ENCODE measurements at places on chromosomes 4 and X. TPM values are rescaled to one million over a fixed set of nuclear protein-coding genes. Genes with fewer than 3 reads are reported as not detected.

The KLHL5 gene
- 46.2 TPM for total RNA-seq

DNA sequence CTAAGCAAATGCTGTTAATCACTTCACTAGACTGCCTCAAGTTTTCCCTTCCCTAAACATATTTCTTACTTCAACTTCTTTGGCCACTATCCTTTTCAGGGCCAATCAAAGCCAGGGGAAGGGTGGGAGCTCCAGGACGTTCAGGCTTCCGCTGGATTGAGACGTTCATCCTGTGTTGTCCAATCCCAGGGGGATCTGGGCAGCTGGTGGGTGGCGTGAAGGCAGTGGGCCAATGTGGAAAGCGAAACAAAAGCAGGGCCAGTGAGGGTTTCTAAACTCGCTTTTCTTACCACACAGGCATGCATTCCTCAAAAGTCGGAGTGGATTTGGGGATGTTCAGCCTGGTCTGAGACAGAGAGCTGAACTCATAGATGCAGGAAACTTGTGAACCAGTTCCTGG, 7.6 kb downstream of the CXCL13 start:
- DNase-seq = no peak

DNA sequence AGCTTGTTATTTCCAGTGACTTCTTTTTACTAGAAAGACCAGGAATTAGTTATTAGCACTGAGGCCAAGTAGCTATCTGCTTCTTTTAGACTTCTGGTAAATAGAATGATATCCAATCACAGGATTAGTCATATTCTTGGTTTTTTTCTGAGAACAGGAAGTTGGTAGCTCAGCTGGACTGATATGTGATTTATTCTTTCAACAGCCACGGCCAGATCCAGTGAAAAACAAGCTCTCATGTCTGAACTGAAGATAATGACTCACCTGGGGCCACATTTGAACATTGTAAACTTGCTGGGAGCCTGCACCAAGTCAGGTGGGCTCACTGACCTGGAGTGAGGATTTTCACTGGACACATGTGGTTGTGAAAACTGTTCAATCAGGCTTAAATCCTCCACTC, 48.6 kb downstream of the PDGFRA start:
- no peak for DNase-seq

The SLC10A4 gene
- total RNA-seq = 2.1 TPM

- no peak for DNase-seq
These were observed 101.3 kb downstream of the RPA4 start for GRCh38 chrX:96985046-96985445.

The AGTR2 gene
- total RNA-seq = not detected

The AASDH gene
- 13.3 TPM for total RNA-seq

The XAGE2 gene
- not detected for total RNA-seq

- no peak for DNase-seq
These were observed 140.0 kb downstream of the POLA1 start for GRCh38 chrX:24833695-24834094.

The PPARGC1A gene
- total RNA-seq = 2.0 TPM

- no peak for DNase-seq
These were observed 660.5 kb upstream of the PABPC4L start for GRCh38 chr4:134862116-134862515.

The TBC1D19 gene
- 54.9 TPM for total RNA-seq

The NAT8L gene
- total RNA-seq = 7.1 TPM

The HTRA3 gene
- not detected for total RNA-seq

The ELOVL6 gene
- total RNA-seq = 11.9 TPM

The LETM1 gene
- total RNA-seq = 48.9 TPM

DNA sequence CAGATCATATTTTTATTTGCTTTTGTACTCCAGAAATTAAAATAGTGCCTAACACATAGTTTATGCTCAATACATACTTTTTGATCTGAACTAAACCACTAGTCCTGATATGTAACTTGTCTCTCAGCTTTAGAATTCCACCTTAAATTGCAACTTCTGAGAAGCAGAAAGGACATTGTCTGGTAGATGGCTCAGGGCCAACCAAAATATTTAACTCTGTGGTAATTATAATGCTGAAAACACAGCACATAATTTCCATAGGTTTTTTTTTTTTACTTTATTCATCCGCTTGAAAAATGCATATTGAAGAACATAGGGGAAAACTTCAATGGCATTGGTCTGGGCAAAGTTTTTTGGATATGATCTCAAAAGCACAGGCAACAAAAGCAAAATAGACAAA, 59.3 kb downstream of the AREG start:
- no peak for DNase-seq

GRCh38 chr4:150002561-150002960, 75.7 kb upstream of the DCLK2 start:
- no peak for DNase-seq

GRCh38 chrX:138765051-138765450, 53.5 kb upstream of the FGF13 start:
- no peak for DNase-seq

DNA sequence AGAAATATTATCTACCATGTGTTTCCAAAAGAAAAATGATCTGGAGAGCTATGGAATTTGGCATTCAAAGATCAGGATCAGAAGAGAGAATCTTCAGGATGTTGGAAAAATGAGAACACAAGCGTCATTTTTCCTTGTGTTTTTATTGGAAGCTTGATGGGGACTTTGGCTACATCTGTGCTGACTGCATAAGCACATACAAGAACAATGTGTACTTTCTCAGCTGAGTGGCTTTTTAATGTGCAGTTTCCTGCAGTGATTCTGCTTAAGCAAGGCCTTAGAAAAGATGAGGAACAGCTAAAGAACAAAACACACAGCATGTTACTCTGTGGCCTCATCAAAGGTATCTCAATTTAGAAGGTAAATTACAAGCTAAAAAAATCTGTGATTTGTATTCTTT, 1039.9 kb downstream of the GLUD2 start:
- DNase-seq = no peak

GRCh38 chr4:111678908-111679307, 466.3 kb upstream of the FAM241A start:
- no peak for DNase-seq

The SOWAHB gene
- not detected for total RNA-seq

DNA sequence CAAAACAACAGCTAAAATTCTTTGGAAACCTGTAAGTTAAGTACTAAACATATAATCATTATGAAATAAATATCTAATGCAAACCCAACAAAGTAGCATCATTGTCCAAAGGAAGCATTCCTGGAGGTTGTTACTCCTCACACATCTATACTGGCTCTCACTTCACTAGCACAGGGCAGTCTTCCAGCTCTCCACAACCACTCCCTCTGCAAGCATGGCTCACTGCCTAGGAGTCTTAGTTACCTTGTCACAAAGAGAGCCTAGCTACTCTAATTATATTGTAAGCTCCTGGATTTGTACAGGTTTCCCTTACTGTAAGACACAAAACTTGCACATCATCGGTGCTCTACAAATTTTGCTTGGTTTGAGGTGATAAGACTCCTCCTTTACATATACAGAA, 76.1 kb downstream of the AMMECR1 start:
- DNase-seq = no peak

Measured in NCI-H460 (cell line).